ENCODE measurements at places on chromosomes 6 and 20.

DNA sequence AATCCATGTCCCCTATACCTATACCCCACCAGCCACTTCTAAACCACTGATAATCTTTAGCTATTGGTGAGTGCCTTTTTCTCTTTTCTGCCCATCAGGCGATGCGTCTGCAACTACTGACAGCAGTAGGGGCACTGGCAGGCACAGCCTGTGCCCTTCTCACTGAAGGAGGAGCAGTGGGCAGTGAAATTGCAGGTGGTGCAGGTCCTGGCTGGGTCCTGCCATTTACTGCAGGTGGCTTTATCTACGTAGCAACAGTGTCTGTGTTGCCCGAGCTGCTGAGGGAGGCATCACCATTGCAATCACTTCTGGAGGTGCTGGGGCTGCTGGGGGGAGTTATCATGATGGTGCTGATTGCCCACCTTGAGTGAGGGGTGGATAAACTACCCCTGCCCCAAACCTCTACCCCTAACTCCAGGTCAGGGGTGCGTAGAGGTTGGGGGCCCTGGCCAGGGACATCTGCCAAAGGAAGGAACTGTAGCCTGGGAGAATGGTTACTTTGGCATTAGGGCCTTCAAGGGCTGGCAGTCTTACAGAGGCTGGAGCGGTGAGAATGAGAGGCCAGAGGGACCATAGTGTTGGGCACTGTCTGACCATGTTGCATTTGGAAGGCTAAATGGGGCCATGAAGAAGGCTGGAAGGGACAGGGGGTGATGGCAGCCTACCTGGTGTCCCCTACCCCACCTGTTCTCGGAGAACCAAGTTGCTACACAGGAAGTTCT lies 851 bp upstream of the HSD17B8 start:
- DNase-seq: no peak

DNA sequence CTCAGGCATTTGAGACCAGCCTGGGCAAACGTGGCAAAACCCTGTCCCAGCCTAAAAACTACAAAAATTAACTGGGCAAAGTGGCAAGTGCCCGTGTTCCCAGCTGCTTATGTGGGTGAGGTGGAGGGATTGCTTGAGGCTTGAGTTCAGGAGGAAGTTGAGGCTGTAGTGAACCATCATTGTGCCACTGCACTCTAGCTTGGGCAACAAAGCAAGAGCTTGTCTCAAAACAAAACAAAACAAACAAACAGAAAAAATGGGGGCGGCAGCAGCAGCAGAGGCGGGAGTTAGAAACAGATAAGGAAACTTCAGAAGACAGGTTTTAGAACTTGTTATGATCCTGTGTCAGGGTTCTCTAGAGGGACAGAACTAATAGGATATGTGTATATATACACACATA lies 49.0 kb downstream of the SCAF8 start:
- no peak for DNase-seq

DNA sequence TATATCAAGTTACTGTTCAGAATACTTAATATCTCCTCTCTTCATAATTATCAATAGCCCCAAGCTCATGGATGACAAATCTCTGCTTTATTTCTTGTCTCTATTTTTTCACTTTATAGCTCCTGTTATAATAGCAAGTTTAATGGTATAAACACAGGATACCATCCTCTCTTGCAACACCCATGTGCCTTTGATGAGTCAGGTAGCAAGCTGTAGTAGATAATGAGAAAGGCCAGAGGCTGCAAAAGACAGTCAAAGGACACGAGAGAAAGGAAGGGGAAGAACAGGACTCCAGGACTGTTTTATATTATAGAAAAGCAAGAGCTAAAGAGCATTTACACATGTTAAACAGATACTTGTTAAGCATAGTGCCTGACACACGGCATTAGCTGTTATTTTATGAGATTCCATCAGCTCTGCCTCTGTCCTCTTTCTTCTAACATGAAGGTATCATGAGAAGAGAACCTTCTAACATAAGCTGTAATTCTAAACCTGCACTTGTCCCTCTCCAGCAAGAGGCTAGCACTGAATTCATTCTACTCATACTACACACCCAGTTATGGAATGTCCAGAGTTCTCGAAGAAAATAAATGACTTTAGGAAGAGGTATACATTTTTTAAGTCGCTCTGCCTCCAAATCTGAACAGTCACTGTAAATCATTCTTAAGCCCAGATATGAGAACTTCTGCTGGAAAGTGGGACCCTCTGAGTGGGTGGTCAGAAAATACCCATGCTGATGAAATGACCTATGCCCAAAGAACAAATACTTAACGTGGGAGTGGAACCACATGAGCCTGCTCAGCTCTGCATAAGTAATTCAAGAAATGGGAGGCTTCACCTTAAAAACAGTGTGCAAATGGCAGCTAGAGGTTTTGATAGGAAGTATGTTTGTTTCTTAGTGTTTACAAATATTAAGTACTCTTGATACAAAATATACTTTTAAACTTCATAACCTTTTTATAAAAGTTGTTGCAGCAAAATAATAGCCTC lies 45.0 kb downstream of the NT5E start:
- DNase-seq: no peak

DNA sequence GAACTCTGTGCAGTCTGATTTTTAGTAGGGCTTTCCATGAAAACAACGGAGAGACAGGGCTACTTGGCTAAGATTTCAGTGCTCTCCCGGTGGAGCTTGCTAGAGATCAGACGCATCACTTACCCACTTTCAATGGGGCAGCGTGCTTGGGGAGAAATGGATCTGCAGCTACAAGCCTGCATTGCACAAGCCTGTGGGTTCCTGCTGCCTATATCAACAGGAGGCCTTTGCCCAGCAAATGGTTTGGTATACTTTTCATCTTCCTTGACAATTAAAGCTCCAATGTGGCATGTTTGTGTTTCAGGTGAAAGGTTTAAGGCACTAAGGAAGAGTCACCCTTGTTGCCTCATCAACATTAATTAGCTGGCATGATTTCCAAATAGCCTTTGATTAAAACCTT lies 136.0 kb upstream of the FOXQ1 start:
- DNase-seq: no peak

All from fibroblast of skin of abdomen (primary cell).